ENCODE measurements at places on chromosomes 7 and 10. TPM values are rescaled to one million over a fixed set of nuclear protein-coding genes. Genes with fewer than 3 reads are reported as not detected.

Gene CLRN3
- 0.33 TPM for total RNA-seq

Gene KCNMA1
- total RNA-seq = 1.1 TPM

Gene FAM25A
- total RNA-seq = not detected

Gene DRGX
- not detected for total RNA-seq

Gene OR2A25
- not detected for total RNA-seq

Gene CALHM3
- total RNA-seq = not detected

Gene GATA3
- under 0.01 TPM for total RNA-seq

Gene NXPH1
- total RNA-seq = not detected

Gene UPK3BL1
- total RNA-seq = 9.1 TPM

Measured in dermis lymphatic vessel endothelial cell (primary cell).